Stimulated activated CD4-positive, alpha-beta T cell treated with anti-CD3 and anti-CD28 coated beads, TNF-alpha, amount 100 ng/mL, for 24 hours (primary cell): ENCODE measurements at places on chromosomes 7 and 10.

- DNase-seq = no peak
Measured at GRCh38 chr7:155947051-155947450, 134.8 kb upstream of the SHH start.

GRCh38 chr10:124012991-124013390, 80.4 kb downstream of the CHST15 start:
- no peak for DNase-seq

- DNase-seq = no peak
Measured at GRCh38 chr7:50281680-50282445, 22.7 kb upstream of the IKZF1 start.

DNA sequence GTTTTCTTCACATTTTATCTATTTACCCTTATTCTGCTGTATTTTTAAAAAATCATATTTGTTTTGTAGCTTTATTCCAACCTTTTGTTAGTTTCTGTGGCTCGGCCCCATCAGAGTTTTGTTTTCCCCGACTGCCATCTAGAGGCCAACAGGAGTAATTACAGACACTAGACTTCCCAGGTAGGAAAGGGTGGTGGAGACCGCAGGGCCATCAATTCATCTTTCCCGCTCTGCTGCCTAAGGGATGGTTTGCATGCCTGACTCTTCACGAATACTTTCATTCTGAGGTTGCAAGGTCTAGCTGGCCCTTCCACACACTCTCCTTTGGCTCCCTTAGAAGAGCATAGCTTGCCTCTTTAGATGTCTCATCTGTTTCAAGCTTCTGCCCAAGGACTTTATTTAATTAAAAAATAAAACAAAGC, 38.3 kb downstream of the LYZL2 start:
- DNase-seq = peak; percentile 12

DNA sequence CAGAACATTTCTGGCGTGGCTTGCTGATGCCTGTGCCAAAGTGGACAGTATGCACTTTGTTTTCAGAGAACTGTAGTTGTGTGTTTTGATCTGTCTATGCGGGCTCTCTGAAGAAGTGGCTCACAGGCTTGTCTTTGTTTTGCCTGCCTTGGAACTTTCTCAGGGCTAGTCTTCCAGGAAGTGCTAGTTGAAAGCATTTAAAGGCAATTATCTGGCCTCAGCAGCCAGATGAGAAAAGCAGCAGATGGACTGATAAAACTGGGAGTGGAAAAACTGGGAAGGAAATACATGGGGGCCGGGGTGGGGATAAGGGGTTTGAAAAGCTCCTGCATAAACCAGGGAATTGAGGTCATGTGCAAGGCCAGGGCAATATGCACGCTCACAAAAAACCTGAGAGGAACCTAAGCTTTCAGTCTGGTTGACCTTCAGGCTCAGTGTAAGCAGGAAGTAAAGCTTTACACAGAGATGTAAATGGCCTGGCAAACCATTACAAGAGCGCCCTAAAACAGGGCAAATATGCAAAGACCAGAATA, 94.5 kb downstream of the ZNF33B start:
- DNase-seq = no peak

DNA sequence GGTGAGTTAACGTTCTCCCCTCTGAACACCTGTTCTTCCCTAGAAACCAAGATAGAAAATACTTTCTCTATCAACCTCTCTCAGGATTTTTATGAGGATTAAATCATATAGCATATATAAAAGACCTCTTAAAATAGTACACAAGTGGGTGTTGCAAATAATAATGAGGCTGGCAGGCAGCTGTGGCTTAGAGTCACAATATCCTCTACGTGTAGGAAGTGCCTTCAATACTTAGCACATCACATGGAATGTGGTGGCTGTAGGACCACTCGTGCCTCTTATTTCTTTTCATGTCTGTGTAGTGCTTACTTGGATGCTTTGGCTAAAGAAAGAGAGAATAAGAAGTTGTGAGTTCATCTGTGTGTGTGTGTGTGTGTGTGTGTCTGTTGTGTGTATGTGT, 96.3 kb downstream of the PRLHR start:
- no peak for DNase-seq

- DNase-seq = no peak
Measured at GRCh38 chr7:75931680-75932079, 16.7 kb downstream of the POR start.

GRCh38 chr7:95684037-95684436, 87.7 kb upstream of the PDK4 start:
- no peak for DNase-seq

DNA sequence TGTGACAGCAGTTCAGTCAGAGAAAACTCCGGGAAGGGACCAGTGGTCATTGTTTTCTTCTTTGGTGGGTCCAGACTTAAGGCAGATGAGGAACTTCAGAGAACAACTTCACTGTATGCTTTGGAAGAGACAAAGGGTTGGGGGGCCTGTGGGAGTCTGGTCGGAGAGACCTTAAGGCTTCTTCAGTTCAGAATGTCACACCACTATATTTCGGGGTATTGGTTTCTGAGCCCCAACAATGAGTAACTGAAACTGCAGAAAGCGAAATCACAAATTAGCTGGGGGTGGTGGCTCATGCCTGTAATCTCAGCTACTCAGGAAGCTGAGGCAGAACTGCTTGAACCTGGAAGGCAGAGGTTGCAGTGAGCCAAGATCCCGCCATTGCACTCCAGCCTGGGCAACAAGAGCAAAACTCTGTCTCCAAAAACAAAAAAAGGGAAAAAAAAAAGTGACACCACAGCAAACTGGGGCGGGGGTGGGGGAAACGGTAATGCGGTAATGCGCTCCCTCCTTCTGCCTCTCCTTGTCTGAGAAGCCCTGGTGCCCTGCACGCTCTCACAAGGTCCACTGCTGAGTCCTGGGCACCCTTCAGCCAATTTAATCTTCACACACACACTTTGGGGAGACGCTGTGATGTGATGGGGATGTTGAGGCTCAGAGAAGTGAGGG, 2.2 kb upstream of the ADIRF start:
- DNase-seq = no peak

DNA sequence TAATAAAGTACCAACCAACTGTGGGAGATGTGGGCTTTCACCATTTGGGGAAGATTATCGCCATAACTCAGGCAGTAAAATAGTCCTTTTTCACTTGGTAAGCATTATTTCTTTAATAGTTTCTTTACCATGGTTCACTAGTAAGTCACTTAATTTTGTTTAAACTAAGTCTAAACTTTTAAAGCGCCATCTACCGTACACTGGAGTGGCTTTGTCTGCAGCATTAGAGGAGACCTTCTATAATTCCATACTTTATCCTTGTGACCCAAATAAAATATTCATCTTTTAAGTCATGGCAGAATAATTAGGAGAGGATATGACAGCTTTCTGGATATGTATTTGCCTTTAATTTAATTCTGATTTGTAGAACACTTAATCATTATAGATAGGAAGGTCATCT, 468.0 kb downstream of the MAGI2 start:
- no peak for DNase-seq

DNA sequence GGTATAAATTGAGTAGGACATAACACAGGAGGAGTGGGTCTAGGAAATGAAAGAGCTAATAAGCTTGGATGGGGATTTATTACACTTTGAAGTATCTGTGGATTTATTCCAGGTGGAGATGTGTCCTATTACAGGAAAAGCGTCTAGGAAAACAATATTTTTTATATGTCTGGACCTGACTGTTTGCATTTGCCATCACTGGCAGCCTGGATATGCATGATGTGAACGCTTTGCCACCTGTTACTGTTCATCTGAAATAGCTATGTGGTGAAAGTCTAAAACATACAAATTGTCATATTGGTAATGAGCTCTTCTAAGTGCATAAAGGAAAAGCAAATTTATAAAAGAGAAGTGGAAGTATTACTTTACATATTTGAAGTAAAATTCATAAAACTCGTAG, 31.6 kb upstream of the AGMO start:
- DNase-seq = no peak

- peak; percentile 70 for DNase-seq
Measured at GRCh38 chr7:71733107-71733870, 601.3 kb downstream of the GALNT17 start.

DNA sequence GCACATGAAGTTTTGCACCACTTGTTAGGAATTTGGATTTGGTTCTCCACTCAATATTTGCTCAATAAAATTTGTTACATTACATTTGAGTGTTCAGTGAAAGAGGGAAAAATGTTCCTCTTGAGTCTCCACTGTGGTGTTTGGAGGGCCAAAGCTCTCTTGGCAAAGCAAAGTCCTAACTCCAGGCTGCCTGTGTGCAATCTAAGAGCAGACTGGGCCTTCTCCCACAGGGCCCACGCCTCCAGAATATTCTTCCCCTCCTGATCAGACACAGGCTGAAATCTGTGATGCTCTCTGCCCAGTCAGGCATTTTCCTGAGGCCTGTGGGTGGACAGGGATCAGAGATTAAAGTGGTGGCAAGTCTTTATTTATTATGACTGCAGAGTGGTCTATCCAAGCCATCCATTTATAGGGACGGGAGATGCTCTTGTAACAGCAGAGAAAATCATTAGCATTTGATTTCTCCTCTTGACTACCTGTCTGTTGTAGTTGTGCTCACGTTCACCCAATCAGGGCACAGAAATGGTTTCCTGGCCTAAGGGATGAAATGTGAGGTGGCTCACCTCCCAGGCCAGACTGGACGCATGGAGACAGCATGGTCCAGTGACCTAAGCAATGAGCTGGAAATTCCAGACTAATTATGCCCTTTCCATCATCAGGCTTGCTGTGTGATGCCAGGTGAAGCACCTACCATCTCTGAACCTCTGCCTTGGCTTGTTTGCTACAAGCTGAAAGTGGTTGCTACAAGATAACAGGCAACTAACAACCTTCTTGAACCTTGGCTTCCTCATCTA, 147.1 kb upstream of the NRBF2 start:
- no peak for DNase-seq

DNA sequence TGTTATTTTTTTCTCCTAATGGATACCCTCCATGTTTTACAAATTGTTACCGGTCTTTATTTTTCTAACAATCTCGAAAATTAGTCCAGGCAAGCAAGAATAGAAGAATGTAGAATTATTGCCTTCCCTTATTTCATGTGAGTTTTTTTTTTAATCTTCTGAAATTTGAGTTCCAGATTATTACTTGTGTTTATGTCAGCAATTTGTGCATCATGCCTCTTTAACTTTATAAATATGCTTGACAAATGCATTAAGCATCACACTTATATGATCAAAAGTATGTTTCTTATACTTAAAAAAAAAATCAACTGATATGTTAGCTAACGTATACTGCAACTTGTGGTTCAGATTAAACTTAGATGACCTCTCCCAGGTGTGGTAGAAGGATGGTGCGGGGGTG, 242.7 kb upstream of the VSTM2A start:
- DNase-seq = no peak

GRCh38 chr7:12884856-12885440, 197.5 kb downstream of the ARL4A start:
- DNase-seq = no peak

DNA sequence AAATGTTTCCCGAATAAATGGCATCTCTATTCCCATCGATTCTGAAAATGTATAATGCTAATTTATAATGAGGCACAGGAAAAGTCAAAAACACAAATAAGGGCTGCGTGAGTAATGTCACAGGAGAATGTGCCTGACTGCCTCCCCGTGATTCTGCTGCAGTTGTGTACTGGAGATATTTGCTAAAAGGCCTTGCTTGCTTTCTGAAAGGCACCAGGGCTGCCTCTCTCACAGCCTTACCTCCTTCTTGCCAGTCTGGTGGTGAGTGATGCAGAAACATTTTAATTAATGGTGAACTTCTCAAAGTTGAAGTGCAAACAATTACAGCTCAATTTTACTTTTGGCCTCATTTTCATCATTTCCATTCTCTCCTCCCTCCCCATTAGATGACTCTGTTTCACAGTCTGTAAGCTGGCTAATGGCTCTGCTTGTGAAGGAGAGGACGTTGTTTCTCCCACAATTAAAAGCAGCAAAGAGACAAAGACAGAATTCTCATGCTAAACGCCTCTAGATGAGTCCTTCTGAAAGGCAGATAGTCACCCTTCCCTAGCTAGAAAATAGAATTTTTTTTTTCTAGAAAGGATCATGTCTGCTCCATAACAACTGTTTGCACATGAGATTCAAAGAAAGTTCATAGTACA, 377.6 kb downstream of the MDFIC start:
- DNase-seq = no peak

- no peak for DNase-seq
Measured at GRCh38 chr10:5449823-5450222, 37.5 kb downstream of the NET1 start.

DNA sequence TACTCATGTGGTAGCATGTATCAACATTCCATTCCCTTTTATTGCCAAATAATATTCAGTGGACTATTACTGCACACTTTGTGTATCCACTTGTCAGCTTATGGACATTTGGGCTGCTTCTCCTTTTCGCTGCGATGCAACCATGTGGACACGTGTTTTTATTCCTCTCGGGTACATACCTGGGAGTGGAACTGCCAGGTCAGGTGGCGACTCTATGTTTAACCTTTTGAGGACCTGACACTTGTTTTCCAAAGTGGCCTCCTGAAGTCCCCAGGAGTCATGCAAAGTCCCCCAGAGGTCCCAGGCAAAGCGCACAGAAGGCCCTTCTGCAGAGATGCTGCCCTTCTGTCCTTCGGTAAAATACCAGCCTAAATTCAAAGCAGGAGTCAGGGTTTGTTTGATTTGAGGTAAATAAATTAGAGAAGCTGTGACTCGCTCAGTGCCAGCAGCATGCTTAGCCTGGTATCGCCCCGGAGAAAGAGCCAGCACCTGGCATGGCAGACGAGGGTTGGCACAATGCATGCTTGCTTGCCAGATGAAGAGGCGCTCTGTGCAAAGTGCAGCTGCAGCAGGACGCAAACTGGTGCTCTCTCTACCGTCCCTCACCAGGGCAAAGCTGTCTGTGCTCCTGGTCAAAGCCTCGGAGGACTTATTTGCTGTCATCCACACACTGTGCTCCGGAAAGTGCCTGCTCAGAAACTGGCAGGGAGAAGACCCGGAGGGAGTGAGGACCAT, 37.8 kb downstream of the HIPK2 start:
- no peak for DNase-seq

DNA sequence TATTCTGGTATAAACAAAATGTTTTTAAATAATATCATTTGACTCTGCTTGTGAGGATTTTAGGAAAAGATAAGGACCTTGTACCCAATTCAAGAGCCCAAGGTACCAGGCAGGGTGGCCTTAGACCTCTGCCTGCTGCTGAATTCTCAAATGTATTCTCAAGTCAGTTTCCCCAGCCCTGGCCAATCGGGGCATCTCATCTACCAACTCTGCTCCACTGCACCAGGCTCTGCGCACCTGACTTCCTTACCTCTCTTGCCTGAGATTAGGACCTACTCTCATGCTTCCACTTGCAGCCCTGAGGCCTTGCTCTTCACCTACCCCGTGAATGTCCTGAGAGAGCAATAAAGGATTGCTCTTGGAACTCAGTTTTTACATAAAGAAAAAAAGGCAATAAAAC, 69.6 kb upstream of the EZH2 start:
- DNase-seq = no peak

- peak; percentile 66 for DNase-seq
Measured at GRCh38 chr7:72924733-72925545, at the start of gene POM121. Gene POM121 (plus strand): TSS chr7:72925095. CDS start chr7:72925122, 27 bp downstream.

DNA sequence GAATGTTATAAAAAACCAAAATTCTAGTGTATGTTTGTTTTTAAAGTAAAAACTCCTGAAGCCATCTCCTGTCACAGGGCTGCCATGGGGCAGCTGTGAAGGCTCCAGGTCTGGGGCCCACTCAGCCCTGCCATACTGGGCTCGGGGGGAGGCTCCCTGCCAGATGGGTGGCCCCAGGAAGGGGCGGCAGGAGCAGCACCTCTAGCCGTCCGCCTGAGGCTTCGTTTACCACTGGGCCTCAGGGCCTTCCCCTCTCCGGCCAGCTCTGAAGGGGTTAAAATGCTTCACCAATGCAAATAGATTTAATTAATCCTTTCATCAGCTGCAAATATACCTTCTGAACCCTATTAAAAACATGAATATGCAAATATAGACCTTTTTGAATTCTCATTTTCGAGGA, 139.0 kb downstream of the ELFN1 start:
- DNase-seq = no peak

GRCh38 chr10:103443475-103444185, 8.5 kb downstream of the CALHM2 start:
- DNase-seq = no peak
